ENCODE measurements at places on chromosomes 12 and 14.

- no peak for DNase-seq
Observed at GRCh38 chr14:68807148-68807600, 14.3 kb upstream of the ZFP36L1 start.

- DNase-seq = peak; percentile 36
Observed at GRCh38 chr12:94740601-94741362, 90.4 kb upstream of the TMCC3 start.

GRCh38 chr14:100524233-100524932 is 62.8 kb downstream of the BEGAIN start:
- DNase-seq = peak; percentile 4

DNA sequence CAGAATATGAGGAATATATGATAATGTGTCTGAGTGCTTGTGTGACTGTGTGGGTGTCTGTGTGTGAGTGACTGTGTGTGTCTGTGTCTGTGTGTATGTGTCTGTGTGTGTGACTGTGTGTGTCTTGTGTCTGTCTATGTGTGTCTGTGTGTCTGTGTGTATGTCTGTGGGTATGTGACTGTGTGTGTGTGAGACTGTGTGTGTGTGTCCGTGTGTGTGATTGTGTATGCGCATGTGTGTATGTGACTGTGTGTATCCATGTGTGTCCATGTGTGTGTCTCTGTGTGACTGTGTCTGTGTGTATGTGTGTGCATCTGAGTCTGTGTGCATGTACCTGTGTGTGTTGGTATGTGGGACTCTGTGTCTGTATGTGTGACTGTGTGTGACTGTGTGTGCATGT is 1361.2 kb upstream of the TMEM132C start:
- DNase-seq = no peak

- DNase-seq = peak; percentile 93
Observed at GRCh38 chr12:570435-570920, 92.8 kb downstream of the NINJ2 start.

DNA sequence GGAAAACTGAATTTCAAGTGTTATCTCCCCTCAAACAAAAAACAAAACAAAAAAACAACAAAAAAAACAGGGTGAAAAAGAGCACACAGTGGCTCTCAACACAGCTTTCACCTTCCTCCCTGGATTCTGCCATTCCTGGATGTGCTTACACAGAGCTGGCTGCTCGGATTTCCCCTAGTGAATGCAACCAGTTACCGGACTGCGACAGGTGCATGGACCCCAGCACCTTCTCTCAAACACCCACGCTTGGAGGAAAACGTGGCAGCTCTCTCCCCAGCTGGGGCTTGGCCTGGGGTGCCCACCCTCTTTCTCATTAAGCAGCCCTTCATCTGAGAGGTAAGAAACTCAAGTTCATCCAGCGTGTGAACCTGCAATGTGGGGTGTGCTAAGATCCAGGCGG is 33.5 kb upstream of the DICER1 start:
- no peak for DNase-seq

- DNase-seq = no peak
Observed at GRCh38 chr14:24426150-24426911, 3.1 kb downstream of the CBLN3 start.

GRCh38 chr12:52759218-52759617 is 17.9 kb downstream of the KRT76 start:
- no peak for DNase-seq

Measured in iPS-NIHi11 (cell line).